Bladder microvascular endothelial cell (primary cell): ENCODE measurements at places on chromosomes 13 and 19. TPM values are rescaled to one million over a fixed set of nuclear protein-coding genes. Genes with fewer than 3 reads are reported as not detected.

Gene TMEM238
- total RNA-seq = not detected in 2 replicates

Gene CEACAM4
- total RNA-seq = not detected in 2 replicates

Gene PLVAP
- total RNA-seq = 11.8 and 12.5 TPM in 2 replicates

Gene SYDE1
- total RNA-seq = 9.9 and 14.8 TPM in 2 replicates

Gene LILRA2
- not detected in 2 replicates for total RNA-seq
